ENCODE measurements at places on chromosomes 1 and 21. TPM values are rescaled to one million over a fixed set of nuclear protein-coding genes. Genes with fewer than 3 reads are reported as not detected.

INAVA gene
- 1.4 TPM for total RNA-seq

C1orf226 gene
- 1.1 TPM for total RNA-seq

VWA5B1 gene
- total RNA-seq, result 0.16 TPM

SPRR2B gene
- total RNA-seq, result not detected

DNA sequence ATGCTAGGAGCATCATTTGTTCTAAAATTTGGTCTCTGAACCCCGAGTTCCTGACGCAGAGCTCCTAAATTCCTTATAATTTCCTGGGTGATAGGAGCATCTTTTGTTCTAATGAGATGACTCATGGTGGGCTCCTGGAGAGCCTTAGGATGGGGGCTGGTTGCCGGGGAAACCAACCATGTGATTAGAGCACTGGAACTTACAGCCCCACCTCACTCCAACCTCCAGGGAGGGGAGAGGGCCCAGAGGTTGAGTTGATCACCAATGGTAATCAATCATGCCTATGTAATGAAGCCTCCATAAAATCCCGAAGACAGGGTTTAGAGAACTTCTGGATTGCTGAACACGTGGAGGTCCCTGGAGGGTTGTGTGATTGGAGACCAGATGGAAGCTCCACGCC is 7.7 kb downstream of the SHISAL2A start:
- DNase-seq, result no peak

DNA sequence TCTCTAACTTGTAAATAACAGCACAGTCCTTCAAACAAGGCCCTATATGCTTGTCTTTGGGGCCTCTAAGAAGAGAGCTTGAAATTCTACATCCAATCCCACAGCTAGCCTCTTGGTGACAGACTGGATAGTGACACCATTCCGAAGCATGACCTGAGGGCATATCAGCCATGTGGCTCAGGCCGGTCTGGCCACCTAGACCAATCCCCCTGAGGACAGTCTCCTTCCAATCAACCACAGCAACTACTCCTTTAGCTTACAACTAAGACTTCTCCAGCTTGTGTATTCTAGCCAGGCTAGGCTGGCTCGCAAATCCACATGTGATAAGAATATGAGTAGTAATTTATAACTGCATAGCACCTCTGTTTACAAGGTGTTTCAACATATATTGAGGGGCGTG is 14.0 kb downstream of the BCAR3 start:
- no peak for DNase-seq

DNA sequence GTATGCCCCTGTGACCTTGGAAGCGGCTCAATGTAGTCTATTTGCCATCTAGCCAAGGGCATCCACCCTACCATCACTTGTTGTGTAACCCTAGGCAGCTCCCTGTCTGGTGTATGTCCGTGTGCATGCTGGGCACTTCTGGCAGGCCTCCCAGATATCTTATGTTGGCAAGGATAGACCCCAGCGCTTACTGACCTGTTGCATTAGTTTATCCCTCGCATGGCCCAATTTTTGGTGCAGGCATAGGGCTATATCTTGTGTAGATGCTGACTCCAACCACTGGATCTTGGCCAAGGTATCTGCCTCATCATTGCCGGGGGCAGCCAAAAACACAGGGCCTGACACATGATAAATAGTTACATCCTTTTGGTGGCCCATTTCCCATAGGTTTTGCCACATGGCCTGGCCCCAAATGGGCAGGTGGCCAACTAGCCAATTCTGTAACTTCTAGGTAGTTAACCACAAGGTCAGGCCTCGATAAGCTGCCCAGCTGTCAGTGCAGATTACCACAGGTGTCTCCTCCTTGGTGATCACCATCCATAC is 14.0 kb upstream of the TBX19 start:
- no peak for DNase-seq

DNA sequence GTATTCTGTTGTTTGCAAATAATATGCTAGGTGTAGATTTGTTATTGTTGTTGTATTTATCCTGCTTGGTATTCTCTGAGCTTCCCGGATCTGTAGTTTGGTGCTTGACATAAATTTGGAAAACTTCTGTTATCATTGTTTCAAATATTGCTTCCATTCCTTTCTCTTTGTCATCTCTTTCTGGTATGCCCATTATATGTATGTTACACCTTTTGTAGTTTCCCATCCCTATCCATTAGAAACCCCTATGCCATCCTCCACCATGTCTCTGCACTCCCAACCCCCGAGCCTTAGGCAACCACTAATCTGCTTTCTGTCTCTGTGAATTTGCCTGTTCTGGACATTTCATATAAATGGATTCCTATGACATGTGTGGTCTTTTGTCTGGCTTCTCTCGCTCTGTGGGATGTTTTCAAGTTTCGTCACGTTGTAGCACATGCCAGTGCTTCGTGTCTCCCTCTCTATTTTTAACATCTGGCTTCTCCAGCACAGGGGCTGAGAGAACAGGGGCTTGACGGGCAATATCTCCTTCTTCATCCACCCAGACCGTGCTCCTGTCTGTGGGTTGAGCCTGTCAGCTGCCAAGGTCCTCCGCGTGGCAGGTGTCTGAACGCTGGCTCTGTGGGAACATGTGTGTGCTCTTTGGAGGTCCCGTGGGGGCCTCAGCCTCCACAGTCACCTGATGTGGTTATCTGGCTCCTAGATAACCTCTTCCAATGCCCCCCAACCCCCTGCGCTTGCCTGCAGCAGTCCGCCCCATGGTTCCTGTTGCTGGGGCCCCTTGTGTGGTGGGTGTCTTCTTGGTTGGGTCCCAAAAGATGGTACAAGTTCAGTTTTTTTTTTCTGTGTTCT is 32.8 kb upstream of the MAN1C1 start:
- no peak for DNase-seq
